ENCODE measurements at places on chromosomes 13 and 19.

DNA sequence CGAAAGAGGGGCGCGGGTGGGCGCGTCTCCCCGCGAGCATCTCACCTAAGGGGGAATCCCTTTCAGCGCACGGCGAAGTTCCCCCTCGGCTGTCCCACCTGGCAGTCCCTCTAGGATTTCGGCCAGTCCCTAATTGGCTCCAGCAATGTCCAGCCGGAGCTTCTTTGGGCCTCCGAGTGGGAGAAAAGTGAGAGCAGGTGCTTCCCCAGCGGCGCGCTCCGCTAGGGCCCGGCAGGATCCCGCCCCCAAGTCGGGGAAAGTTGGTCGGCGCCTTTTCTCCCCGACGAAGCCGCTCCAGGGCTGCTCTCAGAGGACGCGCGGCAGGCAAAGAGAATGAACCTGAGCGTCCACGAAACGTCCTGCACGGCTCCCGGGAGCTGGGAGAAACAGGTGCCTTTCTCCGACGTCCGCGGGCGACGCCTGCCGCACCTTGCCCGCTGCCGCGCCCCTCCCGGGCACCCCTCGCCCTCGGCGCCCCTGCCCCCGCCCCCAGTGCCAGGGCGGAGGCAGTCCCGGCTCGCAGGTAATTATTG is 366 bp upstream of the KL start:
- DNase-seq = no peak

DNA sequence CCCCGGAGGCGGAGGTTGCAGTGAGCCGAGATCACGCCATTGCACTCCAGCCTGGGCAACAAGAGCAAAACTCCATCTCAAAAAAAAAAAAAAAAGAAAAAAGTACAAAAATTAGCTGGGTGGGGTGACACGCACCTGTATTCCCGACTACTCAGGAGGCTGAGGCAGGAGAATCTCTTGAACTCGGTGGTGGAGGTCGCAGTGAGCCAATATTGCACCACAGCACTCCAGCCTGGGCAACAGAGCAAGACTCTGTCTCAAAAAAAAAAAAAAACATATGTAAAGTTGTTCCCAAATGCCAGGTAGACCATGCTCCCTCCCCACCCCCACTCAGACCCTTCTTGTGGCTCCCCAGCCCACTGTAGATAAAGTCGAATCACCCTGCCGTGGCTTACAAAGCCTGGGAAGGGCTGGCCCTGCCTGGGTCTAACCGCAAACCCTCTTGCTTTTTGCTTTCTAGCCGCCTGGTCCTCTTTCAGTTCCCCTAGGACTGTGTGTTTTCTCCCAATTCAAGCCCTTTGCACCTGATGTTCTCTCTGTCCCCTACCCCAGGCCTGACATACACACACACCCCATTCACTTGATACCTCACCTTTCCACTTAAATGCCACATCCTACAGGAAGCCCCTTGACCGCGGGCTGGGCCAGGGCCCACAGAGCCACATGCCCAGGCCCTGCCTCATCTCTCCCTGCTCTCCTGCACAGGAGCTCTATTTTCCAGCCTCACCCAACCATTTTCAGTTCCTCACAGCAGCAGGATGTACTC is 34.4 kb downstream of the MAP4K1 start:
- no peak for DNase-seq

DNA sequence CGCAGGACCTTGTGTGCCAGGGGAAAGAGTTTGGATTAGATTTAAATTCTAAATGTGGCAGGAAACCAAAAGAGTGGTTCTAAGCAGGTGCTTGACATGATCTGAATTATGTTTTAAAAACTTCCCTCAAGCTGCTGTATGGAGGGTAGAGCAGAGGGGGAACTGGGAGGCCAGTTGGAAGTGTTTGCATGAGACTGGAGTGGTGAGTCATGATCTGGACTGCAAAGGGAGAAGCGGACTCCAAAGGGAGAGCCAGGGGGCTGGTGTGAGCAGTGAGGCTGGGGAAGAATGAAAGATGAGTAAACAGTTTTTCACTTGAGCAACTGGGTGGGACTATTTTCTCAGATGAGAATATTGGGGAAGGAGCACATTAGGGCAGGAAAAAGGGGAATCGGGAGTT is 206.1 kb downstream of the DNAJC15 start:
- DNase-seq = no peak

GRCh38 chr13:86725105-86725504 is 925.9 kb upstream of the SLITRK6 start:
- no peak for DNase-seq

GRCh38 chr13:50742968-50743367 is 100.5 kb downstream of the DLEU7 start:
- no peak for DNase-seq

GRCh38 chr19:1967087-1967608 is 26.2 kb downstream of the CSNK1G2 start:
- no peak for DNase-seq

- DNase-seq = peak; percentile 40
Observed at GRCh38 chr13:42477596-42478190, 96.3 kb upstream of the TNFSF11 start.

DNA sequence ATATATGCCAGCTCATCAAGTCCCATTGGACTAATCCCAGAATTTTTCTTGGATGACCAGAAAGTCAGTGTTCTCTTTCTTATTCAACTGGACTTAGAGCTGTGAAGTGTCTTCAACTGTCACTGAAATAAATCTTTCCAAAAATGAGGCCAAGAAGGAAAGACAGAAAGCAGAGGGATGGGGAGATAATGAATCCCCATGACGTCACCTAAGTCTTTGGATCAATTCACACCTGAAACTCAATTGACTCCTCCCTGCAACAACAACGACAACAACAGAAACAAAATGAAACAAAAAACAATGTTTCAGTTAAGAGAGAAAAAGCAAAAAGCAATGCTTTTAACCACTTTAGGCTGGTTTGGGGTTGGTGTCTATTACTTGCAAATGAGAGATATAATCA is 91.2 kb downstream of the OXGR1 start:
- no peak for DNase-seq

DNA sequence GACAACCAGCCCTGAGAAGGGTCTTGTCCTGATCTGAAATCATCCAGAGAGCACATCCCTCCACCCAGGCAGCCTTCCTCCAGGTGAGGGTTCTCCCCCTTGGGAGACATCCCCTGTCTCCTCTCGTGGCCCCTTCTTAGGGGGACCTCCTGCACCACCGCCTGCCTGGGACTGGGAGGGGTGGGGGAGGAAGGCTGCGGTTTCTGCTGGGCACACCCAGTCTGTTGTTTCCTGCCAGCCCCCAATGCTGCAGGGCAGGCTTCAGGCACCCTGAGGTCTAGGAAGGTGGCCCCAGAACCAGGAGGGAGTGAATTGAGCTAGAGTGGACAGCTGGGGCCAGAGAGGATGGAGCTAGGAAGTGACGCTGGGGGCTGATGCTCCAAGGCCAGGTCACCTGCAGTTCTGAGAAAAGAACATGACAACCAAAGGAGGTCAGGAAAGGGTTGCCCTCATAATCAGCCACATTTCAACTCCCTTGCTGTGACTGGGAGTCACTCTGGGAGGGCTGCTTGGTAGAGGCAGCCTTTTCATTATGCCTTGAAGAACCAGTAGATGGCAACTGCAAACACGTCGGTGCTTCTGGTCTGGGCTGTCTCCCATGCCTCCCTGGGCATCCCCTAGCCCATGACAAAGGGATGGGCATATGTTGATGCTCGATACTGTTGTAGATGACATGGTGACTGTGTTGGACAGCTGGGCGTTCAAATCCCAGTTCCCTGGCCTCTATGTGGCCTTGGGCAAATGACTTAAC is 1.4 kb downstream of the ARHGEF18 start:
- no peak for DNase-seq

- no peak for DNase-seq
Observed at GRCh38 chr13:26710166-26710565, 50.4 kb downstream of the GPR12 start.

DNA sequence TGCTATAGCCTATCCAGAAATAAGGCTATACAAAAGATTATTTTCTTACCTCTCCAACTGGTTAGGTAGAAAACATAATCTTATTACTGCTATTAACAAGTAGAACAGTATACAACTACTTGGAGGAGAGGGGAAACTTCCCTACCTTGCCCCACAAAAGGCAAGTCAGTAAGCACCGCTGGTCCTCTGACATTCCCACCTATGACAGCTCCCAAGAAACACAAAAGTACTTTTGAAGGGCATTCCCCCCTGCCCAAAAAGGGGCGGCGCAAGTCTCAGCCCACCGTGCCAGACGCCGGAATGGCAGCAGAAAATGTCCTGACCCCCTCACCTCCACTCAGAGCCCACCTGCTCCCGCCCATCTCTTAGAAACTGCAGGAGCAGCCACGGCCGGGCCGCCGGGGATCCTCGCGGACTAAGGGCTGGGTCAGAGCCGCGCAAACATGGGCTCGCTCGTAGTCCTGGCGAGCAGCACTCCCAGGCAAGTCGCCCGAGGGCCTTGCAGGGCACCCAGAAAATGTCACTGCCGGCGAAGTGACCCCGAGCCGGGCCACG is 437 bp downstream of the SUCLA2 start:
- DNase-seq = no peak

GRCh38 chr13:48066310-48066989 is 28.5 kb downstream of the MED4 start:
- no peak for DNase-seq

DNA sequence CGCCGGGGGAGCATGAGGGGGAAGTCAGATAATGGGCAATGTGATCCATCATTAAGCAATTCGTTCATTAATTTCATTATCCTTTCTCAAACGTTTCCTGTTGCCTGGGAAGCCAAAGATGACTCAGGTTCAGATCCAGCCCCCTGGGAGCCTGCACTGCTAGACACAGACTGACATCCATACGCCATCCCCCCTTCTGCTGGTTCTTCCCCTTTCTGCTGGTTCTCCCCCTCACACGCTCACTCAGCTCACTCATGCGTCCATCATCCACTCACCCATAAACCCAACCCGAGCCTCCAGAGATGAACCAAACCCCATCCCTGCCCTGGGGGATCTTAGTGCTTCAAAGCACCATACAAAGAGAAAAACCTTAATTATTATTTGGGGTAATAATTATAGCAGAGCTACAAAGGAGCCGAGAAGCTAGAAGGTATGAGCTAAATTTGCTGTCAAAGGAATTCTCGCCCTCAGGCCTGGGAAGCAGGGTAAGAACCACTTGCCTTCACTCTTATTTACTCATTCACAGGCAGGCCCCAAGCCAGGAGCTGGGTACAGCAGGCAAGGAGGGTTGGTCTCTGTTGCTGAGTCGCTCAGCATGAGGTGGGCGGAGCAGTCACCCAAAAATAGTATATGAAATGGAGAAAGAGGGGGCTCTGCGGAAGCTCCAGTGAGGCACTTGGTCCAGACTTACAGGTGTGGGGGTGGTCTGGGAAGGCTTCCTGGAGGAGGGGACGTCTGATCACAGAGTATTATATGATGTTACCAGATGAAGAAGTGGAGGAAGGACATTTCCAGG is 7.0 kb upstream of the ZNF444 start:
- DNase-seq = no peak

GRCh38 chr13:27680465-27680864 is 58.8 kb downstream of the POLR1D start:
- DNase-seq = no peak

- DNase-seq = no peak
Observed at GRCh38 chr19:21314676-21315075, 14.5 kb downstream of the ZNF708 start.

DNA sequence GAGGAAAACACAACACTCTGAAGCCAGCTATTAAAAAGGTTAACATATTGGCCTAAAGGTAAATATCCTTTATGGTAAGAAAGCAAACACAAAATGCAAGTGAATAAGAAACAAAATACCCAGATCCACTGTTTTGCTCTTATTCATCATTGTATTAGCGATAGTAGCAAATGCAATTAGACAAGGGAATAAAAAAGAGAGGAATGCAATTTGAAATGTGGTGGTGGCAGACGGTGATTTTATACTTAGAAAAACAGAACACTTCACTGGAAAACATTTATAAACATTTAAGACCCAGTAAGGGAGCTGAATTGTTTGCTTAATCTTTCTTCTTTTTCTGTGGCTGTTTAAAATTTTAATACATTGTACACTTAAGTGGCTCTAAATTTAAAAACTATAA is 17.2 kb upstream of the CYP4F2 start:
- DNase-seq = no peak

GRCh38 chr19:28706693-28707092 is 506.3 kb downstream of the UQCRFS1 start:
- DNase-seq = no peak

DNA sequence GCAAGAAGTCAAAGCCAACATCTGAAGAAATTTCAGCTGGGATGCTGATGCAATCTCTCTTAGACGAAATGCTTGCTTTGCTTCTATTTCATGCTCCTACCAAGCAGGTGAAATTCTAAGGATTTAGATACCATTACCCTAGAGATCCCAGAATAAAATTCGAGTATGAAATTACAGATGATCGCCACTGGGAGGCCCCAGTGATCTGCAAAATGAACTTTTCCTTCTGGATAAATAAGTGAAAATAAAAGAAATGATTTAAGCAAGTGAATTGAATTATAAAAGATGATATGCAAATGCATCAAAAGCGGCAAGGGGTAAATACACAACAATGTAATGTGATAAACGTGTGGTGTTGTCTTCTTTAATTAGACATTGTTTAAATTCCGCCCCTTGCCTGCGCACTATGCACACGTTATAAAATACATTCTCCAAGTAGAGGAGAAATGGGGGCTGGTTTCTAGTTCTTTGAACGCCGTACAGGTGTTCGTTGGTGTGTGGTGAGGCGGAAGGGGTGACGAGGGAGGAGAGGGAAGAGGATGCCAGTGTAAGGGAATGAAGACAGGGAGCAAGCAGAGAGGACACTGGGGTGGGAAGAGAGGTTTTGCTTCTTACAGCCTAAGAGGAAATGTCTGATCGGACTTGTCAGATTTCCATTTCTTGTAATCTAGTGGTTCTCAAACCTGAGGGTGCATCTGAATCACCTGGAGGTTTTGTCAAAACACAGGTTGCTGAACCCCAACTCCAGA is 58.0 kb downstream of the ERCC5 start:
- peak; percentile 17 for DNase-seq

GRCh38 chr19:50510121-50510670 is 795 bp downstream of the JOSD2 start:
- no peak for DNase-seq

DNA sequence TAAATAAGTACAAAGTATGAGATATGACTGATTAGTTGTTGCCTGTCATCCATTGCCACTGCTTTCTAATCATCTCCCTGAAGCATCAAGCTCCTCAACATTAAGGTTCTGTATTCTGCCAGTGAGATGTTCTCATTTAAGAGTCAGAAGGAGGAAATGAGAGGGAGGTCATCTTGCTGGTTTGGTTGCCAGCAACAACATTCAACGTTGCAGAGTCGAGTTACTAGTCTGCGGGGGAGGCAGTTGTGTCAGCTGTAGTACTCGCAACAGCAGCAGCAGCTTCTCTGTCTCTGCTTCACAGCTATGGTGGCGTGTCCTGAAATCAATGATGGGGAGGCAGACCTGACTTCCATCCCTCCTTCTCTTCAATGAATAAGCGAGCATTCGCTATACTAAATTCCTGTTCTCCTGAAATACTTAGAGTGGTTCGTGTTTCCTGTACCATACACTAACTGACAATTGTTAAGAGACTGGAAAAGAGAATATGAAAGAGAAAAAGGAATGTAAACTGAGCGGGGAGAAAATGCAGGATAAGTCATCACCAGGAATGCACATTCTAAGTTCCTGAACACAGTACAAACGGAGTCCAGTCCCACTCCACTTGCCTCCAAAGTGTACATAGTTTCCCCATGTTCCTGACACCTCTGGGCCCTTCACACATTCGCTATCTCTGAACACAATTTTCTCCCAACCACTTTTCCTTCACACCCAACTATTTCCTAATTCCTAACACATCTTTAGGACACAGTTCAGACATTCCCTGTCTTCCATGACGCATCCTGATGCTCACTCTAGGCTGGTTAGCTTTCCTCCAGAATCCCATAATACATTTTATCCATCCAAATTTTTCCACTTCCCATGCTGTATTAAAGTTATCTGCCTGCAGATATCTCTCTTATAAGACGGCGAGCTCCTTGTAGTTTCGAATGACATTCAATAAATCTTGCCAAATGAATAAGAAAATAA is 263.0 kb downstream of the KLF12 start:
- DNase-seq = no peak

Measured in NCI-H1694 (cell line).